ENCODE measurements at places on chromosomes 12 and 14.

- no peak for DNase-seq
Observed at GRCh38 chr12:121788176-121788818, 5.2 kb downstream of the RHOF start.

- DNase-seq = no peak
Observed at GRCh38 chr12:87280893-87281292, 748.3 kb downstream of the C12orf50 start.

GRCh38 chr14:52222901-52223300, 44.6 kb upstream of the PTGDR start:
- no peak for DNase-seq

DNA sequence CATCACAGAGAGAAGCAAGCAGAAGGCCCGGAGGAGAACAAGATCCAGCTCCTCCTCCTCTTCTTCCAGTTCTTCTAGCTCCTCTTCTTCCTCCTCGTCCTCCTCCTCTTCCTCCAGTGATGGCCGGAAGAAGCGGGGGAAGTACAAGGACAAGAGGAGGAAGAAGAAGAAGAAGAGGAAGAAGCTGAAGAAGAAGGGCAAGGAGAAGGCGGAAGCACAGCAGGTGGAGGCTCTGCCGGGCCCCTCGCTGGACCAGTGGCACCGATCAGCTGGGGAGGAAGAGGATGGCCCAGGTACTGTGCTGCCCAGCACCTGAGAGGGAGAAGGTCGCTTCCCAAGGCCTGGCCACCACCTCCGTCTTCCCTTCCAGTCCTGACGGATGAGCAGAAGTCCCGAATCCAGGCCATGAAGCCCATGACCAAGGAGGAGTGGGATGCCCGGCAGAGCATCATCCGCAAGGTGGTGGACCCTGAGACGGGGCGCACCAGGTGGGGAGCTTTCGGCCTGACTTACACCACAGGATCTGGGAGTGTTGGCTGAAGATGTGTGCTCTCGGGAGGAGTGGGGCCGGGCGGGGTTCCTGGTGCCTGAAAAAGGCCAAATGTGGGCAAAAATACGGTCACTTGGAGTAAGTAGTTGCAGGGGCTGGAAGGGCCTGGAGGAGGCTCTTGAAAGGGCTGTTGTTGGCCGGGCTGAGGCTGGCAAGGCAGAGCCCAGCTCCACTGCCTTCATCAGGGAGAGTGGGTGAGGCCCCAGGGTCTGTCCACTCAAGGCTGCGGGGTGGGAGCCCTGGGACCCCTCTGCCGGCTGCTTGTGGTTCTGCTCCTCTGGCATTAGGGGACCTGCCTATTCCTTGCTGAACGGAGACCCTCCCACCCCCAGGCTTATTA, 1.4 kb downstream of the ARL6IP4 start:
- DNase-seq = no peak

DNA sequence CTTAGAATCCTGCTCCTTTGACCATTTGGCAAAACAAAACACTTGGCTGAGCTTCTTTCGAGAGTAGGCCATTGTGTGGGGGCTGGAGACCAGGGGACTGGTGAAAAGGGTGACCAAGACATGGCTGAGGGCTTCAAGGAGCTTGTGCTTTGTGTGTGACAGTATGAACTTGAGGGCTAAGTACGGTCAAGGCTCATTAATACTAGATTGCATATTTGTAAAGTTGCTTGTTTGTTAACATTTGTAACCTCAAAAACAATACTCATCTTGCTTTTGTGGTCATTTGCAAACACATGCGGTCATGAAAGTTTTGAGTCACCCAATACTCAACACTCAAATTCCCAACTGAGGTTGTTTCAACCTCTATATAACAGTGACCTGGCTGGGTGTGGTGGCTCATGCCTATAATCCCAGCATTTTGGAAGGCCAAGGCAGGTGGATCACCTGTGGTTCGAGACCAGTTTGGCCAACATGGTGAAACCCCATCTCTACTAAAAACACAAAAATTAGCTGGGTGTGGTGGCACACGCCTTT, 42.5 kb downstream of the ZFYVE26 start:
- DNase-seq = peak; percentile 43

GRCh38 chr12:91109148-91109564, 2.1 kb downstream of the LUM start:
- no peak for DNase-seq

GRCh38 chr14:50344116-50344775, 32.1 kb downstream of the DMAC2L start:
- DNase-seq = no peak

- DNase-seq = no peak
Observed at GRCh38 chr14:64692986-64693809, 11.0 kb upstream of the PLEKHG3 start.

DNA sequence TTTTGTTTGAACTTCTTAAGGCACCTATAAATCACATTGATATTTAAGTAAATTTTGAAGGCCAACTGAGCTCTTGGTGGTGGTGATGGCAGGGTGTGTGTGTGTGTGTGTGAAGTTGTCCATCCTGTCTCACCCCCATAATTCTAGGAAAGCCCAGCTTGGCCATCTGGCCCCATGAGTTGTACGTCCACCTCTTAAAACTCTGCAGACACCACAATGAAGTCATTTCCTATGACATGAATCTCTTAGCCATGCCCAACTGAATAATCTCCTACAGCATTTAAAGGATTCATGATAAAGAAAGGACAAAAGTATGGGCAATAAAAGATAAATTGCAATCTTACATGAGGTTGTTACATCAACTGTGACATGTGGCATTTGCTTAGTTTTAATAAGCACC, 123.4 kb downstream of the TTC7B start:
- DNase-seq = no peak

DNA sequence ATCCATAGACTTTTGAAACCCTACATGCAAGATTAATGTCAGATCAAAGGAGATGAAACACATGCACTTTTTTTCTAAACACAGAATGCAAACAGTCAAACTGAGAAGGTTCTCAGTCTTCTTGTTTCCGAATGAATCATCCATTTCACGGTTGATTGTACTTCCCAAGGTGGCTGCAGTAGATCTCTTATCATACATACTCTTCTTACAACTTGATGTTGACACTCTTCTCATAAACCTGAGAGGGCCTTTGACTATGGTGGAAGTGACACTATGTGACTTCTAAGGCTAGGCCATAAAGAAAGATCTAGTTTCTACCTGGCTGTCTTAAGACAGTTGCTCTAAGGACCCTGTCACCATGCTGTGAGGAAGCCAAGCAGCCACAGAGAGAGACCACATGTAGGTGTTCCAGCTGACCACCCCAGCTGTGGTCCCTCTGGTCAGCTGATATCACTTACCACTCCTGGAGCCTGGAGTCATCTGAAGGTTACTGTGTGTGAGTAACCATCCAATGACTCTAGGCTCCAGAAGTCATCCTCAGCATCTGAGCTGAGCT, 67.2 kb upstream of the HMGA2 start:
- DNase-seq = no peak

- no peak for DNase-seq
Observed at GRCh38 chr12:8658346-8658745, 4.3 kb downstream of the MFAP5 start.

GRCh38 chr12:78403136-78403535, 461.4 kb upstream of the SYT1 start:
- DNase-seq = no peak

DNA sequence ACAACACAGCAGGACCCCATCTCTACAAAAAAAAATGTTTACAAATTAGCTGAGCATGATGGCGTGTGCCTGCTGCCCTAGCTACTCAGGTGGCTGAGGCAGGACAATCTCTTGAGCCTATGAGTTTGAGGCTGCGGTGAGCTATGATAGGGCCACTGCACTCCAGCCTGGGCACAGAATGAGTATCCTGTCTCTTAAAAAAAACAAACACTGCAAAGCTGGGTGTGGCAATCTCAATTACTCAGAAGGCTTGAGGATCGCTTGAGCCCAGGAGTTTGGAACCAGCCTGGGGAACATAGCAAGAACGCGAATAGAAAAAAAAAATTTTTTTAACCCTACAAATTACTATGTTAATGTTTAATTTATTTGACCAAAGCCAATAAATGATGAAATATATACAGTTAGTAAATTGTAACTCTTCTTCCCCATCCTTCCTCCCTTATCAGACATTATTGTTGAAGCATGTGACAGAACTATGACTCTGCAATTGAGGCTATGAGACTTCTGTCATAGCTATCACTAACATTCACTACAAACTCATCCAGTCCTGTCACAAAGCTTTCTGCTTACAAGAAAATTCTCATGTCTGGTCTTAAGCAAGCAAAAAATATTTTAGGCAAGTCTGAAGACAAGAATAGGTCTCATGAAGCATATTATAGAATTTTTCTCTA, 9.8 kb downstream of the BTBD7 start:
- DNase-seq = no peak

DNA sequence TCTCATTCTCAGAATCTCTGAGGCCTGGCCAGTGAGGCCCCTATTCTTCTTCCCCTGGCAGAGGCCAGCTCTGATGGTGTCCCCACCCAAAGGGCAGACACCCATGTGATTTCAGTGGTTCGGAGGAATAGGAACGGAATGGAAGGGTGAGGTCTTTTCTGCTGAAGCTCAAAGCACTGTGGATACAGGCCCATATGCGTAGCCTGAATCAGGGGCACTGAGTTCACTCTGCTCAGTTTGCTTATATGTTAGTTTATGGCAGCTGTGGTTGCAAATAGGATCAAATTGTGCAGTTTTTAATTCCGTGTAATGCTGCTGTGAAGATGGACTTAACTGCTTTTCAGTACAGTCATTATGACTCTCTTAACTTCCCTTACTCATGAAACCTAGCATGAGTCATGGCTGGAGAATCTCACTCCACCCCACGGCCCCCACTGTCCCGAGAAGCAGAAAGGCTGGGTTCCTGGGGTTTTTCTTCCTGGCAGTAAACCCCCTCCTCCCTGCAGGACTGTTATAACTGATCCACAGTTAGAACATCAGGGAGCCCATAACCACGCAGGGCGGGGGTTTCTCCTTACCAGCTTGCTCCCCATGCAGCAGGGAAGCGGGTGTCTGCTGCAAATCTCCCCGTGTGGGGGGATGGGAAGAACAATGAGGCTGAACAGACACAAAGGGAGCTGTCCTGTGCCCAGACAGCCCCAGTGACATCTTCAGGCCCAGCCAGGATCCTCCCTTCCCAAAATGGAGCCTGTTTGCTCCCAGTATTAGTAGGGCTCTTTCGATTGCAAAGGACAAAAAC, 122.7 kb downstream of the SLC38A6 start:
- no peak for DNase-seq

DNA sequence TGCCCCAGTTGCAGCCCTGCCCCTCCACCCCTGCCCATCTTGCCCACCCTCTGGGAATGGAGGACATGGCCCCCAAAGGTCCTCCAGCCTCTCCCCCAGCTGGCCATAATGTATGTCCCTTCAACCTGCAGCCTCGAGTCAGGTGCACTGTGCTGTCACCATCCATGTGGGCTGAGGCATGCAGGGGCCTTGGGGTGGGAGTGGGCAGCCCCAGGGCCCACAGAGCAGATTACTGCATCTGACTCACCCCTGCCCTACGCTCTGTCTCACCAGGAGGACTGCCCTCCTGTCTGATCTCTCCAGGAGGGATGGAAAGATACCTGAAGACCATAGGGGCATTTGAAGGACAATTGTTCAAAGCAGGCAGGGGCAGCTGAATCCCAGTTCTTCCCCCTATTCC, 13.3 kb downstream of the SYNDIG1L start:
- DNase-seq = no peak

- no peak for DNase-seq
Observed at GRCh38 chr12:70264067-70264867, 21.0 kb downstream of the CNOT2 start.

DNA sequence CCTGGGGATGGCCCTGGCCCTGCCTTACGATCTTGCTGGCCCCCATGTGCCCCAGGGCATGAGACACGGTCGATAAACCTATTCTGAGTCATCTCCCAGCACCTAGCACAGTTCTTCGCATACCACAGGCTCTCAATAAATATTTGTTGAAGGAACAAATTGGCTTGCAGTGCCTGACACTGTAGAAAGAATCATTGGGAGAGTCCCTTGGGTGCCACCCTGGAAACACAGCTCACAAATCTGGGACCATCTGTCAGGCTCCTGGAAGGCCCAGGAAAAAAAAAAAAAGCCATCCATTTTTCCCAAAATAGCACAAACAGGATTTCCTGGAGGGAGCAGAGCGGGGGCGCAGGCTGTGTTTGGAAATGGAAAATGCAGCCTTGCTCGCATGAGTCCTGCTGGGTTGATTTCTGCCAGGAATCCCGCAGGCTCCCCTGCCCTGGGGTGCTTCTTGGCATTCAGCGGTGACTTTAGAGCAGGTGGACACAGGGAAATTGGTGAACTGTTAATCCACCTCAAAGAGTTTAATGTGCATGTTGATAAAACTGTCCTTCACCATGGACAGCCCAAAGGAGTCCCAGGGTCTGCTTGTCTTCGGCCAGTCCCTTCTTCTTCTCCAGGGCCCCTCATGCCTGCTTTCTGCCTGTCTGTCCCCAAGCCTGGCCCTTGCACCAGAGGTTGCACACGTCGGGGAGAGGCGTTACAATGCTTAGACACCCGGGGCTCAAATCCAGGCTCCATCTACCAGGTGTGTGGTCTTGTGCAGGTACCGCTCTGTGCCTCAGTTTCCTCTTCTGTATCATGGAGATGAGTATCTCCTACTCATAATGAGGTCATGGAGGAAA, 106.1 kb upstream of the RFLNA start:
- no peak for DNase-seq

DNA sequence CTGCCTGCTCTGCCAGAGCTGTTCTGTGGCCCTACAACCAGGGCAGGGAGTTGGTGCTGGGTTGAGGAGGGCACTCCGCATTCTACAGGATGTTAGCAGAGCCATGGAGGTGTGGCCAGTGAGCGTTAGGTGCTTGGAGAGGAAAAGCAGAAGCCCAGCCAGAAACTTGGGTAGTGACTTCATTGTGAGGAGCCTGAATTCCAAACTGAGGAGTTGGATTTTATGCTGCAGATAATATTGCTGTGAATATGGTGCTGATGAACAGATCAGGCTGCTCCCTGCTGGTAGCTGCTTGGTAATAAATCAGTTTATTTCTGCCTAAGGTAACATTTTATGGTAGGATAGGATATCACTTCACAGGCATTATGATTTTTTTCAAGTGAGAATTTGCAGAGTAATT, 7.1 kb upstream of the CCDC175 start:
- DNase-seq = no peak

- no peak for DNase-seq
Observed at GRCh38 chr12:12898911-12899511, 7.6 kb downstream of the GPRC5A start.

GRCh38 chr14:68109132-68109900, 289.7 kb downstream of the RAD51B start:
- DNase-seq = no peak

DNA sequence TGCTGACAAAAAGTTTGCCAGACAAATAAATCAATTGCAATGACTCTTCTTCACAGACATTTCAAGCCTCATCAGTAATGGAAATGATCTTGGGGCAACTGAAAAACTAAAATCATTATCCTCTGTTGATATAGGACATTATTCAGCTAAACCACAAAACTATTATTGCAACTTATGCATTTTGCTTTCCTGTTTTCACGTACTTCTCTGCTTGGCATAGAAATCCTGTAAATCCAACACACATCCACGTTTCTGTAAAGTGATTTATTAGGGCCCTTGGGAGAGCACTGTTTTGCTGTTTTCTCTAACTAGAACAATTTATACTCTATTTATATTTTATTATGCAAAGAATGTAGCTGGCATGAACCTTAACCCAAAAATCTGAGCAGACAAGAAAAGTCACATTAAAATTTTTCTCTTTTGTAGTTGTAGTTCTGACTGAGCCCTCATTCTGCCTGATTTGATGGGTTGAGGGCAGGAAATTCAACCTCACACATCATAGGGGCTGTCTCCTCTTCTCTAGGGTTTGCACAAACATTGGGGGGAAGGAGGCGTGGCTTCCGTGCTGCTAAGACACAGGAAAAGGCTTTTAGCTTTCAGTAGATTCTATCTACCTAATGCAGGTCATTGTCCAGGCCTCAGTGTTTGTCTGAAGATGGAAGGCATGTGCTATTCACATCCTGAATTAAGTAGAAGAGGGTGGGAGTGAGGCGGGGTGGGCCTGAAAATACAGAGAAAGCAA, 11.5 kb upstream of the NUP107 start:
- no peak for DNase-seq

Data from DMS79 (cell line).